T follicular helper cell (primary cell): ENCODE measurements at places on chromosomes 5 and 9.

- DNase-seq: no peak
Observed at GRCh38 chr5:32628049-32628844, 42.9 kb downstream of the SUB1 start.

DNA sequence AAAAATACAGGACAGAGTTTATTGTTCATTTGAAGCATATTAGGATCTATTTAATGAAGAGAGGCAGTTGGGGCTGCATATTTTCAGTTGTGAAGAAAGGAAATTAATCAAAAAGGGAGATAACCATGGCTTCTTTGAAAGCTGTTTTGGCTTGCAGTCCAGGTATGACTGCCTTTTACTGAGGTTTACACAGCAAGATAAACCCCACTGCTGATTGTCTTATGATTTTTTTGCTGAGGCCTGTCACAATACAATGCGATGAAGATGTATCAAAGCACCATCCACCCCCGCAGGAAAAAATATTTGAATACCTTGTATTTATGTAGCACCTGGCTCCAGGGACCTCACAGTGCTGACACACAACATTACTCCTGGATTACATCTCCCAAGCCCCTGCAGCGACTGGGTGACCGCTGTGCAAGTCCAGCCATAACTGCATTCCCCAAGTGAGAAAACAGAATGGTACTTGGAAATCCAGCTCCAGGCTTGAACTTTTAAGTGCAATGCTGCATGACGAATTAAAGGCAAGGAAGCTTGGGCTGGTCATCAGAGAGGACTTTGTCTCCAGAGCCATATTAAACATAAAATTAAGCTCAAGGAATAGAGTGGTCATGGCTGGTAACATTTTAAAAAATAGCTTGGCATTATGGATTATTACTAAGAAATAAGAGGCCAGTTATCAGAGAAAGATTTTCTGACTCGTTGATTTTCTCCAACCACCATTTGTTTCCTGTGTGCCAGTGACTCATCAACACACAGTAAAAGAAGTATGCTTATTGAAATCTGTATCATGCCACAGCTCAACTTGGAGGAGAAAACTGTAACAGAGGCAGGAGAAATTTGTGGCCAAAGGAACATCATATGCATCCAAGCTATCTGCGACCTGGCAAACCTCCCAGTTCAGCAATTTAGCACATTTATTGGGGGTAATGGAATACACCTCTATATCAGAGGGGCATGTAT is 374.2 kb downstream of the MAN2A1 start:
- DNase-seq: no peak

DNA sequence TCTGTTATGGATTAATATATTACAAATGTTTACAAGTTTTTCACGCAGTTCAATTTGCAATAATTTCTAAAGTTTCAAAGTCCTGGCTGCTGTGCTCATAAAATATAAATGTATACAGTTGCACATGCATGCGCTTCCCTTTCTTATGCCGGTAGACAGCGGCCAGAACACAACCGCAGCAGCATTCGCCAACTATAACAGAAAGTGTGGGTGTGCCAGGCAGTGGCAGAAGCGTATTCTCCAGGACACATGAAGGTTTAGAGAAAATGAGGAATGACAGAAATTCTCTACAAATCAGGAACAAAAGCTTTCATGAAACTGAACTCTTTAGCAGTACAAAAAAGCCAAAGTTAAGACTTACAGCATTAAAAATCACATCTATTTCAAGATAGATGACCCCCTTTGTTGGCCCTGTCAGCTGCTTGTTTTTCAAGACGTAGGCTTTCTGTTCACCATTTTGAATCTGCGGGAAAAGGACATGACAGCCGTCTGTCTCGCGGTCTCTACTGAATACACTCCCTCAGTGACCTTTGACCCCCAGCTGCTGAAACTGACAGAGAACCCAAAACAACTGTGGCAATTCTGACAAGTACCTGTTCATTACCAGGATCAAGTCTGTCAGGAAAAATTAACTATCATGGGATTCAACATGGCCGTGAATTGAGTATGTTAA is 252.2 kb downstream of the SLF1 start:
- no peak for DNase-seq

DNA sequence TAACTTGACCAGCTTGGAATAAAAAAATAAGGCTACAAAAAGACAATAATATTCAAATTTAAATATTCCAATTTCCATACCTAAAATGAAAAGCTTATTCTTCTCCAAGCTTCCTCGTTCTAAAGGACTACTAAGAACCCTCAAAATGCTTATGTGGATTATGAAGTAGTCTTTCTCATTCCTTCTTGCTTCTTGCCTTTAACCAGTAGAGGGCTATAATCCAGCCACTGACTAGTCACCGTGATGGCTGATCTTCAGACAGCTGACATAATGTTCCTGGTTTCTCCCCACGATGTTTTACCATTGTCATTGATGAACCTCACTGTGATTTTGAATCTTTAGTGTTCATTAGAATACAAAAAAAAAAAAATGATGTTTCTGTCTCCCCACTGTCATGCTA is 515.3 kb downstream of the TLE1 start:
- no peak for DNase-seq

GRCh38 chr5:168393773-168394172 is 92.5 kb upstream of the RARS1 start:
- no peak for DNase-seq

- no peak for DNase-seq
Observed at GRCh38 chr5:77031891-77032290, 1.7 kb downstream of the AGGF1 start.

- no peak for DNase-seq
Observed at GRCh38 chr9:94627287-94627686, 12.0 kb downstream of the FBP1 start.
